ENCODE measurements at places on chromosomes 2 and 18. TPM values are rescaled to one million over a fixed set of nuclear protein-coding genes. Genes with fewer than 3 reads are reported as not detected.

- no peak for DNase-seq
Observed at GRCh38 chr2:88852753-88853402, 161.4 kb downstream of the RPIA start.

GRCh38 chr2:50748671-50749070, 283.3 kb downstream of the NRXN1 start:
- no peak for DNase-seq

DNA sequence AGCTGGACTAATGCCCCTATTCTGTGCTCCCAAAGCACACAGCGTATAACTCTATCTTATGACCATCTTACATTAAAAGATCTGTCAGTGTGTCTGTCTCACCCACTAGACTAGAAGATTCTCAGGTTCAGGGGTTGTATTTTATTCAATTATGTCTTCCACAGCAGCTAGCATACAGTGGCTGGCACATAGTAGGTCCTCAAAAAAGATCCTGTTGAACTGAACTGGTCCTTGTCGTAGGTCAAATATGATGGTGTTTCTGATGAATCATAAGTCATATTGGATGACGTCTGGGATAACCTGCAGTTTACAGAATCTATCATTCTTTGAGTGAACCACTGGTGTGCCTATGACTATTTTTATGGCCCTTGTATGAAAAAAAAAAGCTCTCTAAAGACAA, 11.3 kb upstream of the TTC39C start:
- no peak for DNase-seq

GRCh38 chr2:65193446-65193845, 34.2 kb upstream of the ACTR2 start:
- DNase-seq, result no peak

DNA sequence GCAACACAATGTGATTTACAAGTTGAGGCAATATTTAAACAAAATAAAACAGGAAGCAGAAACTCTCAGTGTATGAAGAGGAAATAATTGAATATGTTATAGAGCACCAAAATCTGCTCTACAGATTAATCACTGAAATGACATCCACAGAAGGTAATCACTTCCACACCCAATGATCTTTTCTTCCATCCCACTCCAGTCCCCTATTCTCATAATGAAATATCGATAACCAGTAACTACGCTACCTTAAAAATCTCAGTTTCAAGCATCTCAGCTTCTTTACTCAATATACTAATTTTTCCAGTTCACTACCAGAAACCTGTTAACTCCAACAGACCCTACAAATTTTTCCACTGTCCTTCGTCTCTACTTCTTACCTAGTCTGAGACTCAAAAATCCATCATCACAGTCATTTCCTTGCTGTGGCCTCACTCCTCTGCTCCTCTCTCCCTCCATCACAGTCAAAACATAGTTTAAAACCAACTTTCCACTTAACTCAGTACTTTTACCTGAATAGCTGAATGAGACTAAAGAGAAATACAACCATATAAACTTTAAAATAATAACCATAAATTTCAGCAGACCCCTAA, 67.1 kb downstream of the MEMO1 start:
- DNase-seq, result no peak

DNA sequence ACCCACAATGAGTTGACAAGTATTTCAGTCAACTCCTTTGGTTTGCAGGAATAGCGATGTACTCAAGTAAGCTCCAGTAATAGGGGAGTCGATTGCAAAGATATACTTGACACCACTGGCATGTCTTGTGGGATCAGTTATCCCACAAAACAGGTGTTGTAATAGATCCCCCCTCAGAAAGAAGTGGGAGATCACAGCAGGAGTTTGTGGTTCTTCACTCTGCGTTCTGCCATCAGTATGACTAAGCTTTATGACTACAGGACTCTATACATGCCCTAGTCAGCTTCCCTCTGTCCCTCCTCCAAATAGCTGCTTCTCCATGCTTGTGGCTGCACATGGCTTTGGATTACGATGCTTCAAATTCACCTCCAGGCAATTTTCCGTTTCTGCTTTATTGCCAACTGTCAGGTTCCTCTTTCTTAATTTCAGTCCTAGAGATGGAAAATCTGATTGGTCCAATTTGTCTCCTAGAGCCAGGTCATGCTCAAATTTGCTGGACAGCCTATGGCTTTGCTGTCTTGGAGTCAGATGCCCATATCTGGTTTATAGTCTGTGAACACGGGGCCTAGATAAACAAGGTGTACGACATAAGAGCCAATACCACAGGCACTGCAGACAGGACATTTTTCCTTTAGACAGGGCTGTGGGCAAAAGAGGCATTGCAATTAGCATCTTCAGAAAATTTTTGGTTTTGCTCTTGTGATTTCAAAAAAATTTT, 221.7 kb downstream of the PAX3 start:
- no peak for DNase-seq

Gene REEP1
- 39.5 TPM for polyA plus RNA-seq

Gene TRABD2A
- 0.61 TPM for polyA plus RNA-seq

DNA sequence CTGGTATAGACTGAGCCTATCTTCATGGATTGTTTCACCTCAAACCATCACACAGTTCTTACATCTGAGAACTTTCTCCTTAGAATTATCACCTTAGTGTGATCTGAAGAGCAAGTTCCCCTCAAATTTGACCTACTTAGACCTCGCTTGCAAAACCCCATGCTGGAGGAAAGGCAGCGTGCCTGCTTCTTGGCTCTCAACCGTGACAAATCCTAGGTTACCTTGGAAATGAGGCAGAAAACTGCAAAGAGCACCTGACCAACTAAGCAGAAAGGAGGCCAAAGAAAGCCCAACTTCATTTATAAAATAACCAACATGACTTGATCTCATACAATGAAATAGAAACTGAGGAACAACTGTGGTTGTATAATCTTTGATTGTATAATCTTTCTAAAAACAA, 146.4 kb downstream of the RAB3GAP1 start:
- no peak for DNase-seq

GRCh38 chr2:64015898-64016297, 3.3 kb downstream of the VPS54 start:
- DNase-seq, result no peak

DNA sequence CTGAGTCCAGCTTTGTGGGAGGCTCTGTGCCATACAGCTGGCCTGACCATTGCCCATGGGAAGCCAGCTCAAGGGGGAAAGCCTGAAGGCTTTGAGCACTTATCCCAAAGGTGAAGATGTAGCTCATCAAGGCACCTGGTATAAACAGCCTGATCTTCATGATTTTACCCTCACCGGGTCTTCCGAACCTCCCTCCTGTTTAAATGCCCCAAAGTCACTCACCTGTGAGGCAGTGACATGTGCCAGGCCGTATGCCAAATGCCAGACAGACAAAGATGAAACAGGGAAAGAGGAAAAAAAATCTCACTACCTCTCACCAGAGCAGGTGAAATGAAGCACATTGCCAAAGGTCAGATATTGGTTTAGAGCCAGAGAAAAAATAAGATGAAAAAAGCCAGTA, 62.8 kb upstream of the ITSN2 start:
- no peak for DNase-seq

DNA sequence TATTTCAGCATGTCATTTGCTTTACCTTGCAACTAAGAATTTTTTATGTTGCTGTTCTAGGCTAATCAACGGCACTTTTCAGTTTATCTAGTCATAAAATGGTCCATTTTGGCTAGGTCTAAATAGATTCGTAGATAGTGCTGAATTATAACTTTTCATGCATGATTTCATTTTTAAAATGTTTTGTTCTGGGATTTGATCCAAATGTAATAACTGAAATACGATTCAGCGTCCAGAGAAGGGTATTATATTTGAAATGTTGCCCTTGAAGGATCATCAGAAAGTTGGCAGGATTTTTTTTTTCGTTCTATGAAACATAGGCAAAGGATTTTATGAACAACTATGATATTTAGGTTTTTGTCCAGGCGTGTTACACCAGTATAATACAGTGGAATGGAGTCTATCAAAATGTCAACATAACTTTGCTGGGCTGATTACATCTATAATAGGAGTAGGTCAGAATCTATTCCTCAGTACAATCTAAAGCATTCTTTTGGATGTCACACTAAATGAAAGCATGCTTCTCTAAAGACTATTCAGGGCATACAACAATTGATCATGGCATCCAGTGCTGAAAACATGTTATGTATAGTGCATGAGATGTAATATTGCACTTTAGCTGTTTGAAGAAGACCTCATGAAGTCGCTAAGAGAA, 24.8 kb downstream of the TTC27 start:
- no peak for DNase-seq

Gene CFAP65
- not detected for polyA plus RNA-seq

DNA sequence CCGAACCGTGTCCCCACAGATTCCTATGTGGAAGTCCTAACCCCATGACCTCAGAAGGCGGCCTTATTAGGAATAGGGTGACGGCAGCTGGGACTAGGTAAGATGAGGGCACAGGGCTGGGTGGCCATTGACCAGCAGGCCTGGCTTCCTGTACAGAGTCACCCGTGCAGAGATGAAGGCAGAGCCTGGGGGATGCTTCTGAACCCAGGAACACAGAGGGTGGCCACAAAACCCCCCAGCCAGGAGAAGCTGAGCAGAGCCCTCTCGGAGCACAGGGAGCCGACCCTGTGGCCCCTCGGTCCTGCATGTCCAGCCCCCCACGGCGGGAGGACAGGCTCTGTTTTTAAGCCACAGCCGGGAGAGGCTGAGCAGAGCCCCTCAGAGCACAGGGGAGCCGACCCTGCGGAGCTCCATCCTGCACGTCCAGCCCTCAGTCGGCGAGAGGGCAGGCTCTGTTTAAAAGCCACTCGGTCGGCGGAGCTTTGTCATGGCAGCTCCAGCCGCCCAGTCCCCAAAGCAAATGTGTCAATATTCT, 2.7 kb downstream of the PDCD1 start:
- DNase-seq, result no peak

Gene LOXHD1
- polyA plus RNA-seq, result 0.11 TPM

Gene TMSB10
- 1,628 TPM for polyA plus RNA-seq

Data from urinary bladder (tissue), 4 donors.